Effector memory CD8-positive, alpha-beta T cell (primary cell): ENCODE measurements at places on chromosomes 7 and 10.

GRCh38 chr10:119516381-119517234 is 25.9 kb downstream of the RGS10 start:
- DNase-seq, result peak; percentile 45

GRCh38 chr7:35714862-35715261 is 19.9 kb upstream of the HERPUD2 start:
- DNase-seq, result no peak

- no peak for DNase-seq
Measured at GRCh38 chr10:78659598-78659967, 409.2 kb upstream of the ZMIZ1 start.

GRCh38 chr7:76386691-76387260 is 22.7 kb downstream of the SSC4D start:
- DNase-seq, result no peak

DNA sequence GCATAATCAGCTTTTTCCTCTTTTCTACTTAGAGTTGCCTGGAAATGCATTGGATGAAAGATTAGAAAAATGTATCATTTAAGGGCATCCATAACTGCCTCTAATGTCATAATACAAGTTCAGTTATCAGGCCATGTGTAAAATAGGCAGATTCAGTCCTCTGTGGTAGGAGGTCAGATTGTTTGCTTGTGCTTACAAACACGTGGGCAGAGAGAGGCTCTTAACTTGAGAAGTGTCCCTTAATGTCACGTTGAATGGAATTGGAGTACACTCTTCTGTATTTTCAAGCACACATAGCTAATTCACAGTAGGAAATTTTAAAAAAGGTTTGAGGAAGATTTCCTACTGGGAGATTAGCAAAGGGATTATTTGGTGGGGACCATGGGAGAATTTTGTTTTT is 359.8 kb upstream of the MTPN start:
- DNase-seq, result no peak

GRCh38 chr7:28292834-28293526 is 112.4 kb upstream of the JAZF1 start:
- no peak for DNase-seq

- no peak for DNase-seq
Measured at GRCh38 chr10:95730233-95730632, 25.7 kb upstream of the ENTPD1 start.

DNA sequence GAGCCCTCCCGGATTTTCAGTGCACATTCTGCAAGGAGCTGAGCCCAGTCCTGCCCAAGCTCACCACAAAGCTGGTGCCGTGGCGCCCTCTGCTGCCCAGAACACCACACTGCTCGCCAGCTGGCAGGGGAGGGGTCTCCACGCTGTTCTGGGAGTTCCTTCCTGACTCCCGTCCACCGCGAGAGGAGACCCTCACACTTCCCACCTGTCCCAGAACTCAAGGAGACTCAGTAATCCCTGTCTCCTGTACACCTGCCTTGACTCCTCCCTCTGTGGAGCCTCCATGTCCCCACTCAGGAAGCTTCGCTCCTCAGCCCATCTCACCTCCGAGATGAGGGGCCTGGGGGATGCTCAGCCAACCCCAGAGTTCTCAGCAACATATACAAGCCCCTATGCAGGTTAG is 11.3 kb downstream of the C10orf105 start:
- peak; percentile 51 for DNase-seq

DNA sequence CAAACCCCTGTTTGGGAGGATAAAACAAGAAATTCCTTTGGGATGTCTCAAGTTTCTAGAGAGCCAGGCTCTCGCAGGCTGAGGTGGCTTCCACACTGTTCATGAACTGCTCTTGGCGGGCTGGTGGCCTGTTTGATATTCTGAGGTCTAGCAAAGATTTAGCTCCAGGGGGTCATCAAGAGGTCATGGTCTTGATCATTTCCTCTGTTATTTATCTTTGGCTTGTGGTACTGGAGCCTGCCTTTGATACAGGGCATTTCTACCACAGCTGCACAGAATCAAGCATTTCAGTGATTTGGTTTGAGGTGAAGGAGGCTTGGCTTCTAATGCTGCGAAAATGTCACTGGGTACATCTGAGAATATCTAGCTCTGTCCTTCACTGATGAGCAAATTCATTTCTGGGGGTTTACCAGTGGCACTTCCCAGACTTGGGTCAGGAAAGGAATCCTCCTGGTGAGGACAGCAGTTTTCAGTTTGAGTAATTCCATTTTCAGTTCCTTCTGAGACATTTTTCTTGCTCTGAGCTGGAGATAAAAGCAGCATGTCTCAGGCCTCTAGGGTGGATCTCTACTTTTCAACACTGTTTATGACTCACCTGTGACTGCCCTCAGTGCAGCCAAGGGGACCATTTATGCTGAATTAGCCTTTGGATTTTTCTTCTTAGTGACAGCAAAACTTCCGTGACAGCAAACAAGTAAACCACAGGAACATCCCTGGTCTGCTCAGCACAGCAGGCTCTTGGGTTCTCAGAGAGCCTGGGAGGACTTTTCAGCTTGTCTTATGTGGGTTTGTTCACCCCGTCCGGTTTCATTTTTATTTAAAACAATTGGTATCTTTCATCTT is 312.0 kb downstream of the RNLS start:
- peak; percentile 49 for DNase-seq

- no peak for DNase-seq
Measured at GRCh38 chr7:36795451-36796021, 71.2 kb upstream of the AOAH start.

- DNase-seq, result no peak
Measured at GRCh38 chr10:54940418-54940817, 139.4 kb upstream of the PCDH15 start.

DNA sequence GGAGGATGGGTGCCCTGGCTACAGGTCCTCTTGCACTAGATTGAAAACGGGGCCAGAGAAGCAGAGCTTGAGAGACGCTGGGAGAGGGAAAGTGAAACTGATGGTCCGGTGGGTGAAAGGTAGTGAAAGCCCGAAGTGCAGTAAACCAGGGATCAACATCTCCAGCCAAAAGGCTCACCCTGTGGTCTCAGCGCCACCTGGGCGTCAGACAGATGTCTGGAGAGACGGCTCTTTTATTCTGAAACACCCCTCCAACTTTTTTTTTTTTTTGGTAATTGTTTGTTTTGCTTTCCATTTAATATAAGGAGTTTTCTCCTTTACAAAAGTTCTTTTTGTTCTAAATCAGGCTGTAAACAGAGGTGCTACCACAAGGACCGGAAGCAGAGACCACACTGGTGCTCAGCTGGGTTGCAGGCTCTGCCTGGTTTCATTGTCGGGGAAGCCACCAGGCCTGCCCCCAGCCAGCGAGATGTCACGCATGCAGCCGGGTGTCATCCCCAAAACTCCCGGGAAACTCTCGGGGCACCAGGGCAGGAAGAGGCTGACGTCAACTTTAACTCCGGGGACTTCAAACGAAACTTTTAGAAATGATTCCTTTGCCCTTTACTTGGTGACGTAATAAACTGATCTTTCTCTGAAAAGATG is 11.2 kb downstream of the IL2RA start:
- DNase-seq, result peak; percentile 87

GRCh38 chr7:37974711-37975110 is 54.3 kb downstream of the EPDR1 start:
- no peak for DNase-seq

DNA sequence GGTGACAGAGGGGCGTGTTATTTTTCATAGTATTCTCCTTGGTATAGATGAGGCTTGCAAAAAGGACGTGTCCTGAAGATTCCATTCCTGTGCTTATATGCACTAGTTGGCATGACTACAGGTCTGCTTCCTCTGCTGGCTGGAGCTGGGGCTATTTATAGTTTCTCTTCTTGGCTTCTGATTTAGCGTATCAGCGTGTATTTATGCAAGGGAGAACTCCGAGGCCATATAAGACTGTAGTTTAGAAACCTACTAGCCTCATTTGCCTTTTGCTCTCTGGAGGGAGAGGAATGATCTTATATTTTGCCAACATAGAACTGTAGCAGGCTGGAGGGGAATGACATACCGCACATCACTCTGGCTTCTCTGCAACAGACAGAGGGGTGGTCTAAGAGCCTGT is 39.7 kb downstream of the CACNB2 start:
- DNase-seq, result no peak

- DNase-seq, result no peak
Measured at GRCh38 chr7:87000344-87000743, 59.1 kb downstream of the ELAPOR2 start.

DNA sequence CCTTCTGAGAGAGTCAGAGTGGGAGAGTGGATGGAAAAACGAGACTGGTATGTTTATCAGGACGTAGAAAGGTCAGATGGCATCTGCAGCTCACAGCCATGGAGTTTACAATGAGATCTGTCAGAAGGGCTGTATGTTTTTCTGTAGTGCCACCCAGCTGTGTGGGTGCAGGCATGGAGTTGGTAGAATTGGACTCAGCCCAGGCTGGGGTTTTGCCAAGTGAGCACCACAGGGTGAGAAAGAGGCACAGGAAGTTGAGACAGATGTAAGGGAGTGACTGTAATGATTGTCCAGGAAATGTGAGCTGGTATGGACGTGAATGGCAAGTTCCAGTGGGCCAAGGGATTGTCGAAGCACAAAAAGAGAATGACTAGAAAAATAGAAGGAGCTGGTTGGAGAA is 9.1 kb upstream of the ZYX start:
- peak; percentile 42 for DNase-seq

- DNase-seq, result no peak
Measured at GRCh38 chr7:100951172-100951571, 1.8 kb downstream of the MUC3A start.

DNA sequence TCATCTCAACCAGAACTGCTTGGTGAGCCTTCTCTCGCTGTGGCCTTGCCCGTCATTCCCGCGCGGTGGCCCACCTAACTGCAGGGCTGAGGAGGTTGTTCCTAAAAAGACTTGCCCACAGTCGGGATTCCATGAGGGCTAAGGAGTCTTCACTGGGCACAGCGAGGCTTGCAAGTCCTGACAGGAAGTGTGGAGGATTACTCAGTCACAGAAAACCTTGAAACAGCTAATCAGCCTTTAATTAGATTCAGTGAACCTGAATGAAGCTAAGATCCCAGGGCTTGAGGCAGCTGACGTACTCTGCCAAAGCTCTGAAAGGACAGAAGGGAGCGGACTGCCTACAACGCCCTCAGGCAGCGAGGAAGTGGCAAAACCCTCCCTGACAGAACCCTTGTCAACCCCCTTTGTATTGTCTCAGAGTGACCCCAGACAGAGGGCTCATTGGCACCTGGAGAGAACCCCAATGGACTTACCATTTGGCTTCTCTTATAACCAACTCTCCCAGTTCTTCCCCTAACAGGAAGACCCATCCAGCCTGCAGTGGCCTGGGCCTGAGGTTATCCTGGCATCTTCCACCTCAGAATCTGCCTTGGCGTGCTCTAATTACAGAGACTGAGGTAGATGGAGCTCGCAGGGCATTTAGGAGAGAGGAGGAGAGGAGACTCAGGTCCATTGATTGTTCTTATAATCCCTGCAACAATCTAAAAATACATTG is 2.5 kb upstream of the LAMB4 start:
- no peak for DNase-seq

GRCh38 chr7:27210441-27211083 is 10.7 kb upstream of the HOXA13 start:
- peak; percentile 31 for DNase-seq

DNA sequence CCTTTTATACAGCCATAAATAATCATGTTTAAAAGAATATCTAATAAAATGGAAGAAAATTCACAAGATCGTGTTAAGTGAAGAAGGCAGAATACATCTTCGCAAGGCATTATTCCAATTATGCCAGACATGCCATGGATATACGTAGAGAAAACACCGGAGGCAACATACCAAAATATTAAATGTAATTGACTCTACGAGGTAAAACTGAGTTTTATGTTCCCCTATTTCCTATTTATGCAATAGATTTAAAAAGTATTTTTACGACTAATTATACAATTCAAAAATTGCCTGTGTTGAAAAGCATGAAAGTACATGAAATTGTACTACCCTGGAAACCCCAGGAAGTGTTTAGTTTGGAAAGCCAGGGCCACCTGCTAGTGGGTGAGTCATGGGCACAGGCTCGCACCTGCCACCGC is 936 bp upstream of the REPIN1 start:
- no peak for DNase-seq

DNA sequence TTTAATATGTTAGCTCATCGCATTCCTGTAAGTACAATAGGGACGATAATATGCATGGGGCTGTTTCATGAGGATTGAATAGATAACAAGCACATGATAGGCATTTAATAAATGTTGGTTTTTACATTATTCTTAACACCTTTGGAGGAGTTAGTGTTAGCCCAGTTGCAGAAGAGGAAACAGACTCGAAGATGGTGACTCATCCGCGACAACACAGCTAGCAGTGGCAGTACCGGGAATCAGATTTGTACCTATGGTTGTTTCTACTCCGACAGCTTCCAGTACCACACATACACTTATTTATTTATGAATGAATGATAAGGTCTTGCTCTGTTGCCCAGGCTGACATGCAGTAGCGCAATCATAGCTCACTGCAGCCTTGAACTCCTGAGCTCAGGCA is 2.9 kb downstream of the LRMDA start:
- DNase-seq, result no peak

GRCh38 chr10:28980264-28980663 is 302.9 kb downstream of the BAMBI start:
- DNase-seq, result no peak

DNA sequence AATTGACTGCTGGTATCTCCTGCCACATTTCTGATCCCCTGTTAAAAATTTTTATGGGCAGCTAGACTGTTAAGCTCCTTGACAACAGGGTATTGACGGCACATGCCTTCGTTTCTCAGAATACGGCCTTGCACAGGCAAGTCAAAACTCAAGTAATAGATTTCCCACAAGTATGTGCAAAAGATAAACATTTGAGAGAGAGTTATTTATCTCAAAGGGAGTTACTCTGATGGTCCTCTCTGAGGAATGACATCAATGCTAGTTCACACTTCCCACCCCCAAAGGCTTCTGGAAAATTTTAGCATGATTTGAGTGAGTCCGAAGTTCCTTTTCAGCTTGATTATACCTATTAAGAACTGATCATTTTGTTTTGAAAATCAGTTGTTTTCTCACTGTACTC is 71.9 kb downstream of the JCAD start:
- DNase-seq, result no peak

- DNase-seq, result no peak
Measured at GRCh38 chr10:131850383-131850870, 50.4 kb upstream of the PPP2R2D start.

DNA sequence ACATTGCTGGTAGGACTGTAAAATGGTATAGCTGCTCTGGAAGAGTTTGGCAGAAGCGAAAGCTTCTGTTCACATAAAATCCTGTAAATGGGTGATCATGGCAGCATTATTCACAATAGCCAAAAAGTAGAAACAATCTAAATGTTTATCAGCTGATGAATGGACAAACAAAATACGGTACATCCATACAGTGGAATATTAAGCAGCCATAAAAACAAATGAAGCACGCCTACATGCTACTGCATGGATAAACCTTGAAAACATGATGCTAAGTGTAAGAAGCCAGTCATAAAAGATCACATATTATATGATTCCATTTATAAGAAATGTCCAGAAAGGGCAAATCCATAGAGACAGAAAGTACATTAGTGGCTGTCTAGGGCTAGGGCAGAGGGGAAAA is 32.7 kb downstream of the KIN start:
- no peak for DNase-seq

DNA sequence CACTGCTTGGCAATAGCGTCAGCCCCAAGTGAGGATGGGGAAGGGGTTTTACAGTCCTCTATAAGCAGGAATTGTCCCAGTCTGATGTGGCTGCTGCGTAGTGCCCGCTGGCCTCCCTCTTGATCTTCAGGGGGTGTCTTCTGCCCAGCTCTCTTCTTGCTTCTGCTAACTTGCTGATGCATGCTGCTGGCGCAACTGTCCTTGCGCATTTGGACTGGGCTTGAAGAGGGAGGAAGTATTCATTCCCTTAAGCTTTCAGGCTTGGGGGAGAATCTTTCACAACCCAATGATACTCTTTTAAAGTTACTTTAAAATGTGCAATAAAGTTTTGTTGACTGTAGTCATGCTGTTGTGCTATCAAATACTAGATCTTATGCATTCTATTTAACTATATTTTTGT is 10.3 kb downstream of the GALNT11 start:
- no peak for DNase-seq
